ENCODE measurements at places on chromosomes 2 and 18.

GRCh38 chr2:76268484-76268883 is 557.8 kb upstream of the GCFC2 start:
- no peak for DNase-seq

GRCh38 chr2:196275646-196276352 is 104.4 kb upstream of the STK17B start:
- peak; percentile 83 for DNase-seq

DNA sequence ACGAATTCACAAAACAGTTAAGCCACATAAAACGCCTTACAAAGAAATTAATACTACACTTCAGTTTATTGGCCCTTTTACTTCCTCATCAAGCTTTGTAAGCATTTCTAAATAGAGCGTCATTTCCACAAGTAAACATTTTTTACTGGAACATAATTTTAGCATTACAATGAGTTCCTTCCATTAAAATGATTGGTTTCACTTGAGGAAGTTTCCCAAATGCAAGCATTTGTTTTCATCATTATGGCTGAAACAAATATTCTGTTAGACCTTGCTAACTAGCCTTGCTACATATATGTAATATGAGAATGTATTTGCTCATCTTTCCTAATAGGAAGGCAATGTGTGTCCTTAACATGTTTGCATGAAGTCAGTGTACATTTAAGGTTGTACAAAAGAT is 579.1 kb downstream of the IRS1 start:
- no peak for DNase-seq

DNA sequence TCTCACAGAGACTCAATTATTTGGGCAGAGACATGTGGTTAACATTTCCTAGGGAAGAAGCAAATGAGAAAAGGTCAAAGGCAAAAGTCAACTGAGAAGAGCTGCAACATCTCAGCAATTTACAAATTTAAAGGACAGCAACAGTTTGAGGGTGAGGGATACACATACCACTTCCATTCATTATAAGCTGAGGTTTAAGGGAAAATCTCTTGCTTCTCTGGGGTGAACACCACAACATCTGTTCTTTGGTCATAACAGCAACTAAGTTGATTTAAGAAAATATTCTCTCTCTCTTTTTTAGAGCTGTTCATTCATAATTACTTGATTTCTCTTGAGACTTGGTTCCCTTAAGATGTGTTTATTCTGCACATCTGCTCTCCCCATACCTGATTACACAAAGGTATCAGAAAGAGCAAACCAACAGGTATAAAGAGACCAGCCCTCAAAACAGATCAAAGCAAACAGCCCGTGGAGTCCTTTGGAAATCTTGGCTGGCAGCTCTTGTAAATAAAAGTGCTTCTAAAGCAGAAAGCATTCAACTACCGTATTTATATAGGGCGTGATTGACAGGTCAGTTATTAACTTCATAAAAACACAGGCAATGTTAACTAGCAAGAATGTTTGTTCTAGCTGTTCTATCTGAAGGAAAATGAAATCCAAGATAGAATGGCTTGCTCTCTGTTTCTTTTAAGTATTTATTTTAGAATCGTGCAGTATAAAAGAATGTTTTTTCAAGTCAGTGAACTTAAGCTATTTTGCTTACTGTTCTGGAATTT is 132.8 kb downstream of the THADA start:
- no peak for DNase-seq

DNA sequence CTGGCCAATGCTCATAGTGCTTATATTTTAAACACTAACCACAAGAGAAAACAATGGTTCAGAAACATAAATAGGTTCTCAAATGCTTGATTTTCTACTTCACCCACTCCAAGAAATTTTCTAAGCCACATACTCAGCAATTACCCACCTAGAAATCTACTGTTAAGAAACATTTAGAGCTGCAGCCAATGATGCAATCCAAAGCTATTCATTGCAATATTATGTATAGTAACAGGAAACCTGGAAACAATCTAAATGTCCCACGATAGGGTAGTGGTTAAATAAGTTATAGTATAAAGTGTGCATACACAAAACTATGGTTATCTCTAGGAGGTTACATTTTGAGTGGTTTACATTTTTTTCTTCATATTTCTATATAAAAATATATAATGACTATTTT is 5.7 kb downstream of the FAM237A start:
- no peak for DNase-seq

DNA sequence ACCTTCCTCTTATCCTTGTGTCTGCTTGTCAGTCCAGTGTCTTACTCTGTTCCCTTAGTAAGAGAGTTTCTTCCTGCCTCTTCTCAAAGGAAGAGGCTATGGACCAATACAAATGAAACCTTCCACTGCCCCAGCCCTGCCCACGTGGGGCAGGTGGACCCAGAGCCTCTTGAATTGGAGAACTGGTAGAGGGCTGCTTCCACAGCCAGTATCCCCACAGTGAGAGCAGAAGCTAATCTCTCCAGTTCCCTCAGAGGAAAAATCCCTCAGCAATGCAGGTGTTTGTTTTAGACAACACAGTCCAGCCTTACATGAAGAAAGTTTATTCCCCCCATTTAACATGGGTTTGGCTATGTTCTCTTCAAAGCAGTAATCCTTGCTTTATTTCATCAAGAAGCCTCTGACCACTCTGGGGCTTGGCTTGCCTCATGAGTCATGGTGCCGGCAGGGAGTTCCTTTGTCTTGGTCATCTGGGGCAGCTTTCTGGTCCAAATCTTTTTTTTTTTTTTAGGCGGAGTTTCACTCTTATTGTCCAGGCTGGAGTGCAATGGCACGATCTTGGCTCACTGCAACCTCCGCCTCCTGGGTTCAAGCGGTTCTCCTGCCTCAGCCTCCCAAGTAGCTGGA is 6.5 kb upstream of the CYBRD1 start:
- DNase-seq: no peak

- no peak for DNase-seq
These were observed 511.8 kb downstream of the CPS1 start for GRCh38 chr2:211068108-211068780.

GRCh38 chr2:188956961-188957360 is 17.2 kb upstream of the COL3A1 start:
- DNase-seq: no peak

- no peak for DNase-seq
These were observed 38.1 kb downstream of the ACOXL start for GRCh38 chr2:110770404-110770958.

DNA sequence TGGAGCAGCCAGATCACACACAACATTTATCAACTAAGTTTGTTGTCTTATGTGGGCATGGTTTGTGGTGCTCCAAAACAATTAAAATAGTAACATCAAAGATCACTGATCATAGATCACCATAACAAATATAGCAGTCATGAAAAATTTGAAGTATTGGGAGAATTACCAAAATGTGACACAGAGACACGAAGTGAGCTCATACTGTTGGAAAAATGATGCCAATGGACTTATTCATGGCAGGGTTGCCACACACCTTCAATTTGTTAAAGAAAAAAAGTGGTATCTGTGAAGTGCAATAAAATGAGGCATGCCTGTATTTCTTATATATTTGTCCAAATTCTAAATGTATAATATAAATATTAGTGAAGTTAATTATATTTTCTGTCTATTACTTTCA is 42.9 kb upstream of the CABYR start:
- no peak for DNase-seq

DNA sequence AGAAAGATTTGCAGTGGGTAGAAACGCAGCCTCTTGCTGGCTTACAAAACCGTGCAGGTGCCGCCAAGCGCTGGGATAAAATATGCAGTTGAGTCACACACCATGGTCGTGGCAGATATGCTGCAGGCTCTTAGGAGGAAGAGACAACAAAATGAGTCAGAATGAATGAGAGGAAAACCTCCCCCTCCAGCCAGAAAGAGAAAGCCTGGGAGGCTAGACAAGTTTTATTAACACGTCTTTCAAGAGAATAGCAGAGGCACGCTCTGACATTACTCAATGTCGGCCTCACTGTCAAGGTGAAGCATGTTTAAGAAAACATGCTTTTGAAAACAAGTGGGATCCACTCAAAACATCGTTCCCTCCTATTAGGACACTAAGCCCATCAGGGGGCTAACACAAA is 37.1 kb upstream of the ZCCHC2 start:
- DNase-seq: peak; percentile 42

- DNase-seq: no peak
These were observed 1.9 kb upstream of the HOXD9 start for GRCh38 chr2:176120364-176121189.

GRCh38 chr2:7666596-7667259 is 749.5 kb downstream of the RNF144A start:
- DNase-seq: no peak

- DNase-seq: no peak
These were observed 97.4 kb upstream of the MGAT4A start for GRCh38 chr2:98828369-98828744.

GRCh38 chr18:46222710-46223360 is 118.7 kb downstream of the HAUS1 start:
- DNase-seq: no peak

- peak; percentile 4 for DNase-seq
These were observed 15.2 kb downstream of the KIDINS220 start for GRCh38 chr2:8822218-8822617.

DNA sequence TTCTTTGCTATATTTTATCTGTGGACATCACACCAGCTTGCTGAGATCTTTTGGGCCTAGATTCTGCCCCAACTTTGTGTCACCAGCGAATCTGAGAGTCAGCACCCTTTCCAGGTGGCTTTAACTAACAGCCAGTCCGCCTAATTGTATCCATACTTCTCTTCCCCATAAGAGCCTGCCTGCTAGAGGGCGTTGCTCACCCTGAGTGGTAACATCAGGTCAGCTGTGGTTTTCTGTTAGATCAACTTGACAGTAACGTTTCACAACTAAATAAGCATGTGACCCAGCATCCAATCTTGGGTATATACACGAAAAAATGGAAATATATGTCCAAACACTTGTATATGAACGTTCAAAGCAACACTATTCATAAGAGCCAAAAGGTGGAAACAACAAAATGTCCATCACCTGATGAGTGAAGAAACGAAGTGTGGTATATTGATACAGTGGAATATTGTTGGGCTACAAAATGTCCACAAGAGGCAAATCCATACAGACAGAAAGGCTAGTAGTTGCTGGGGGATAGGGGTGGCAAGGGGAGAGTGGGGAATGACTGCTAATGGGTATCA is 24.9 kb downstream of the EFHD1 start:
- DNase-seq: no peak

DNA sequence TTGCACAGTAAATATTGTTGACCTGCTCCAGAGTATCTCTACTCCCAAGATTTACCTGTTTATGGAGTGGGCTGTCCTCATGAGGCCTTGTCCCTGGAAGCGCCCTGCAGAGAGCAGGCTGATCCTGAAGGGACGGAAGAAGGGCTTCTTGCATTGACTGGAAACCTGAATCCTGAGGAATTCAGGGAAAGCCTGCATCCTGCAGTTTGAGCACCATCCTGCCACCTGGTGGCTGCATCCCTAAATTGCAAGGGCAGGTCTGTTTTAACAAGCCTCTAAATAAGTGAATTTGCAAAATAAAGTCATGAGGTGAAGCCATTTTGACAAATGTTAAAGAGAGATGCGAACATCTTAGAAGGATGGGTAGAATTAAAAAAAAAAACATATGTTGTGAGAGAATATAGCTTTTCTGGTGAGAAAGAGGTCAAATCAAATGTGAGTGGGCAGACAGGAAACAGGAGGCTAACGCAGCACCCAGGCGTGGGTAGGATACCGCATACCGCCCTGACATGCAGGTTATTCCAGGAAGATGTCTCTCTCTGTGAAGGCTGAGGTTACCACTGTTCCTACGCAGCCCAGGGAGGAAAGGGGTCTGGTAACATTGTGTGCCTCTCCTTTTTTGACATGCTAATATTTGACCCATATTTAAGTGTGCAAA is 754.9 kb downstream of the RNF144A start:
- DNase-seq: no peak

DNA sequence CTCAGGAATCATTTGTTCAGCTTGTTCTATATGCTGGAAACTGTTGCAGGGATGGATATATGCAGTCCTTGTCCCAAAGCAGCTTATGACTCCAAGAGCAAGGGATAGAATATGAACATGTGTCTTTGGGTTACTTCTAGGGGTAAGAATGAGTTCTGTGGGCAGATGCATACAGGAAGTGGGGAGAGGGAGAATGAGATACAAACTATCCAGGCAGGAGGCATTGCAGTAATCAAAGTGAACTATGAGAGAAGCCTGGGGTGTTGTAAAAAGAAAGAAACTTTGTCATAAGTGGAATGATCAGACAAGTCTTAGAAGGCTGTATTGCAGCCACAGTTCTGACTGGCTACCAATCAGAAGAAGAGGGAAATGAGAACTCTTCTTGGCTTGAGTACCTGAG is 44.8 kb upstream of the RAB6D start:
- no peak for DNase-seq

Measured in skeletal muscle cell (primary cell).